ENCODE measurements at places on chromosomes 2 and 18.

GRCh38 chr2:23354554-23354953, 30.4 kb upstream of the KLHL29 start:
- DNase-seq: no peak

DNA sequence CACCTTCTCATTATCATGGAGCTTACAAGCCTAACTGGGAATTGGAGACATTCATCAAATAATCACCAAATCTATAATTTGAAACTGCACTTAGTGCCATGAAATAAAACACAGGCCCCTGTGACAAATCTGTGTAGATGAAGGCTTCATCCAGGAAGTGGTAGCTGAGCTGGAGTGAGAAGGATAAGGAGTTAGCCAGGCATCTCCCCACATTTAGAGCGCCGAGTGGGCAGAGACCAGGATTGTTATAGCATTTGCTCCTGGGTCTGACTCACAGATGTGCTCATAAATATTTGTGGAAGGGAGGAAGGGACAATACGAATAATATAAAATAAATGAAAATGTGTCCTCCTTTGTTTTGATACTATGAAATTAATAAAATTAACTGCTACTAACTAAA, 2.5 kb upstream of the MAT2A start:
- DNase-seq: no peak

GRCh38 chr18:23662309-23663263, at the start of gene ANKRD29:
TSS of gene ANKRD29 (minus strand) at chr18:23662911. CDS start at chr18:23662730, 181 bp downstream.
- peak; percentile 55 for DNase-seq

DNA sequence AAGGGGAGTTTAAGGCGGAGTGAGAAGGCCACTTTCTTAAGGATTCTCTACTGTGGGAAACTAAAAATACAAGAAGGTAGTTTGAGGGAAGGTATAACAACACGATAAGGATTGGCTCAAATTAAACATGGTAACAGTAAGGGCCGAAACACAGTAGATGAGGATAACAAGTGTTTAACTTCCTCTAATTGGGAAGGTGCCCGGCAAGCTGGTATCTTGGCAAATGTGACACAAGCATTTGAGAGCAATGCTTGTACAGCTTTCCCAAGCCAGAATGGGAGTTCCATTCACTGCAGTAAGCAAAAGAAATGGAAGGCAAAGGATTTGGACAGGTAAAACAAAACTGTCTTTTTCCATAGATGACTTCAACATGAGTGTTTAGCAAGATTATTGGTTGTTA, 19.8 kb downstream of the USP40 start:
- no peak for DNase-seq

- no peak for DNase-seq
Measured at GRCh38 chr18:25734336-25734735, 356.1 kb downstream of the SS18 start.

DNA sequence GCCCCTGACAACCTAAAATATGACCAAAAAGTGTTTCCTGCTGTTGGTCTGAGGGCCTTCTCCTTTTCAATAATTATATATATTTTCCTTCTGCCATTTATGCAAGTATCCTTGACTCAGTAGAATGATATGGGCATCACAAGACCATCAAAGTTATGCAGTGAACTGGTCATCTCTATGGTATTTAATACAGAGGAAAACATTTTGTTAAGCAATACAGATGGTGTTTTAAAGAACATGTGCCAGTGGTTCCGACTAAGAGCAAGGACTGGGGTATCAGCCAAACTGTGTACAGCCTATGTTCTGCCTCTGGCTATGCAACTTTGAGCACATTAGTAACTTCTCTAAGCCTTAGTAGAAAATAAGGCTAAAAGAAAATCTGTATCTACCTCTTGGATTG, 179.0 kb downstream of the TRABD2A start:
- no peak for DNase-seq

- DNase-seq: no peak
Measured at GRCh38 chr2:27771202-27771547, 344 bp upstream of the MRPL33 start.

GRCh38 chr18:43081396-43081795, 34.1 kb downstream of the RIT2 start:
- DNase-seq: no peak

- DNase-seq: no peak
Measured at GRCh38 chr18:56627991-56628390, 10.4 kb downstream of the TXNL1 start.

GRCh38 chr2:132816234-132816633, 146.2 kb upstream of the LYPD1 start:
- DNase-seq: no peak

- DNase-seq: no peak
Measured at GRCh38 chr2:69065735-69066336, 52.9 kb downstream of the ANTXR1 start.

GRCh38 chr2:191171708-191172355, 21.0 kb upstream of the STAT4 start:
- no peak for DNase-seq

GRCh38 chr2:40204268-40204667, 247.6 kb downstream of the SLC8A1 start:
- DNase-seq: no peak

DNA sequence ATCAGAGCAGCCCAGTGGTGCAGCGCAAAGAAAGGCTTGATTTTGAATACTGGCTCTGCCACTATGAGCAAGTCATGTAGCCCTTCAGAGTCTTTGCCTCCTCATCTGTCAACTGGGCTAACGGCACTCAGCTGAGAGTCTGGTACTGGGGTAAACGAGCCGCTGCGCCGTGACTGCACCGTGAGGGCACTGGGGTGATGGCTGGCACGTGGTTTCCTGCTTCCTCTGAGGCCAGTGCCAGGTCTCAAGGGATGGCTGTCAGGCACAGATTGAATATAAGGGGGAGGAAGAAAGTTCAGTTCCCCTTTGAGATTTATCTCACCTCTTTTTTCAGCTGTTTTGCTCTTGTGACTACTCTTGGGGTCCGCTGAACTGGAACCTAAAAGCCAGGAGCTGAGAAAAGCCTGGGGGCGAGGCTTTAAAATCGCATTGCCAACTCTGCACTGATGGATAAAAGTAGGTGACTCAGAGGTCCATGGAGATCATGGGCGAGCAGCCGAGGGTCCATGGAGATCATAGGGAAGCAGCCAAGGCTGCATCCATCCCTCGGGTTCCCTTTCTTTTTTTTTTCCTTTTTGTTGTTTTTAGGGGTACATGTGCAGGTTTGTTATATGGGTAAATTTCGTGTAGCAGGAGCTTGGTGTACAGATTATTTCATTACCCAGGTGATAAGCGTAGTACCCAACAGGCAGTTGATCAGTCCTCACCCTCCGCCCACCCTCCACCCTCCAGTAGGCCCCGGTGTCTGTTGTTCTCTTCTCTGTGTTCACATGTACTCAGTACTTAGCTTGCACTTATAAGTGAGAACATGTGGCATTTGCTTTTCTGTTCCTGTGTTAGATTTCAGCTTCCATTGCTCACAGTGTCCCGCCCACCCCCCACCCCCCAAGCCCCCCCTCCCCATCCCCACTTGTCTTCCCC, 114.3 kb downstream of the SPP2 start:
- DNase-seq: peak; percentile 27

- DNase-seq: no peak
Measured at GRCh38 chr18:77366720-77367641, 117.3 kb downstream of the GALR1 start.

DNA sequence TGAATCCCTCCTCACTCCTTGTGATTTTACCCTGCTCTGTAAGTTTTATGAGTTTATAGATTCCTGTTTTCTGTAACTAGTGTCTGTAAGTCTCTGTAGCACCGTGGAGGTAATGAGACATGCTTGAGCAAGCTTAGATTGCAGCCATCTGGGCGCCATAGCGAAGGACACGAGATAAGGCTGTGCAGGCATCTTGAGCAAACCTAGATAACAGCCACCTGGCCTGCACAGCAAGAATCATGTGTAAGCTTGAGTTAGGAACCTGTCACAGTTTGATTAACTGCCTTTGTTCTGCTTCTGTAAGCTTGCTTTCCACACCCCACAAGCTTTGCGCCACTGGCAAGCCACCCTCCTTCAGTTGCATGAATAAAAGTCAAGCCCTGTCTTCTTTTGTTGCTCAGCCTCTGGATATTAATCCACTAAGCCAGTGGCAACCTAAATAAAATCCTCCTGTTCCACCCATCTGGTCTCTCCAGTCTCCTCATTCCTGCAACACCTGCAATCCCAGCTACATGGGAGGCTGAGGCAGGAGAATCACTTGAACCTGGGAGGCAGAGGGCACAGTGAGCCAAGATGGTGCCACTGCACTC, 270.6 kb upstream of the RGPD4 start:
- DNase-seq: no peak

- DNase-seq: no peak
Measured at GRCh38 chr2:147524912-147525311, 319.9 kb upstream of the ACVR2A start.

DNA sequence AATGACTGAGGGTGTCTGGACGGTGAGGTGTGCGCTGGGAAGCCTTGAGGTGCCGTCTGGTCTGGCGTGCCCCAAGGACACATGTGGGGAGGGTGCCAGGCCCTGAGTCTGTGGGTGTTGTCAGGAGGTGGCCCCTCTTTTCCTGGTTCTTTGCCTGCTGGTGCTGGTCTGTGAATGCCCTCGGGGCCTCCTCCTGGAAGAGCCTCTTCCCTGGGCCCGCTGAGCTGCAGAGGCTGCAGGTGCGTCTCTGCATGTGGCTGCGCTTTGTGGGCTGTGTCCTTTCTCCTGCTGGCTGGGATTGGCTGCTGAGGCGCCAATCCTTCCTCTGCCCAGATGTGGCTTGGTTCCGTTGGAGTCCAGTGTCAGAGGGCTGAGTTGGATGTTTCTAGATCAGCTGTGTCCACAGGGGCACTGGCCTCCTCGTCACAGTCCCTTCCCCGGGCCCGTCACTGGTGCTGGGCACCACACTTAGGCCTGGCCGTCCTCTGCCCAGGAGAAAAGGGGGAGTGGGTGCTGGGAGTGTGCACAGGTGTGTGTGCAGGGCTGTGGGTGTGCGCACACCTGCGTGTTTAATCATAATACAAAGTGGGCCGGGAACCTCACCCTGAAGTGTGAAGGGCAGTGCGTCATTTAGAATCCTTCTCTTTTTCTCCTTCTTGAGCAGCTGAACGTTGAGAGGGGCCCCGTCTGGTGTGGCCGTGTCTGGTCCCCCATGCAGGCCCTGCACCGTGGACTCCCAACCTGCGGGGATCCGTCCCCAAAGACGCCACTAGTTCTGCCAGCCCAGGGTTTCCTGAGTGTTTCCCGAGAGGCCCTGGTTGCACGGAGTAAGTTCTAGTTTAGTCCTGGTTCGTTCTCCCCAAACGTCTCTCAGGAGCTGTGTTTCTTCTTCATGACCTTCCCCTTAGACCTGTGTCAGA, 35.5 kb downstream of the RTP5 start:
- DNase-seq: no peak

DNA sequence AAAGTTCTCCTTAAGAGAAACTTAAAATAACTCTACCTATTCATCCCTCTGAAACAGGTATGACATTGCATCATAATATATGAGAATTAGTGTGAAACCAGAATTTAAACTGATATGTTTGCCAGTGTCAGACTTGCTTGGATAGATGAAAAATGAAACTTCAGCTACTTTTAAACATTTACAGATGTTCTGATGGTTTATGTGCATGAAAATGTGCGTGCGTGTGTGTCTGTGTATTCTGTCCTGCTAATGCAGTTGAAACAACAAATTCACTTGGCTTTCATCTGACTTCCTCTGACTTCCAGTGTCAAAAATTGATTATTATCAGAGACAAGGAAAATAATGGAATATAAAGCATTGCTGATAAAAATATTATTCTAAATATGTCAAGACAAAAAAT, 719.4 kb downstream of the LRP1B start:
- DNase-seq: no peak

DNA sequence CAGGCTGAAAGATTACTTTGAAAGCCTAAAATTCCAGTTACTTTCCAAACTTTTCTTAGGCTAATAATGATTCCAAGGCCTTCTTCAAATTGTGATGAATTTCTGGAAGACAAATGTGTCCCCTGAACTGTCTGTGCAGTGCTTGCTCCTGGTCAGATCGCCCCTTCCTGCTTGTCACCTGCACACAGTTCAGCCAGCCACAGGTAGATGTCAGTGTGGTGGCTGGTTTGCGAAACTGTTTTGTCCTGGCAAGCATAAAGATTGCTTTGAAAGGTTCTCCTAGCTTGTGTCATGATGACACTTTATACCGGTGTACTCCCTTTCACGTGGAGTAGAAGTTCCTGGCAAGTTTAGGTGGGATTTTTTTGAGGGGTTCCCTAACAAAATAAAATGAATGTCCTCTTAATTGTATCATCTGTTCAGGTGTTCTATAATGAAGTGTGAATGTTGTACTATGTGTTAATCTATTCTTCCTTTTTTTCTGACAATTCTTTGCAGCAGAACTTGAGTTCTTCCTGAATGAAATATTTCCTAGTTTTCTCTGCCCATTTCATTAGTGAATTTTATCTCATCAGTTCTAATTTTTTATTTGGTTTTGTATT, 298.8 kb downstream of the ZNF407 start:
- peak; percentile 16 for DNase-seq

Measured in activated CD4-positive, alpha-beta T cell treated with anti-CD3 and anti-CD28 coated beads, Interleukin-2, amount 50 U/mL, for 48 hours (primary cell).